ENCODE measurements at places on chromosomes 16 and 17.

DNA sequence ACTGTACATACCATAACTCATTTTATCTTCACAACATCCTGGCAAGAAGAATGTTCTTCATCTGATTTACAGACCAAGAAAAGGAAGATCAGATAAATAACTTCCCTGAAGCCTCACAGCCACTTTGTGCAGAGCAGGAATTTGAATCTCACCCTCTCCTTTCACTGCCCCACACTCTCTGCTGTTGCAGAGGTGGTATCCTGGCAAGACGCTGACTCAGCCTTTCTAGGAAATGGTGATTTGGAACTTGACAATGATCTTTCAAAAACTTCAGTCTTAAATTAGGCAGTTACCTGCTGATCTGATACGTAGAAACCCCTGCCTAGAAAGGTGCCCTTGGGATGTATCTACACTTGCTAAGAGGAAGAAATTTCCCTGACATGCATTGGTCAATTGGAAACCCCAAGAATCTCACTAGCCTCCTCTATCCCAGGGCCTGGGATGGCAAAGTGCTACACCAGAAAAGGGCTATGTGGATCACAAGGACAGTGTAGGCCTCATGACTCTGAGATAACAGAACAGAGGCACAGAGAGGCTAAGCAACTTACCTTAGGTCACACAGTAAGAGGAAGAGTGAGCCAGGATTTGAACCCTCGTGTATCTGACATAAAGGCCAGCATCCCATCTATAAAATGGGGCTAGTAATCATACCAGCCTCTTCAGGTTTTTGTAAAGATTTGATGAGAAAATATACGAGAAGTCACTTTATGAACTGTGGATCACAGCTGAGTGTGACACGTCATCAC lies 17.9 kb downstream of the FBXO39 start:
- DNase-seq, result no peak

- DNase-seq, result no peak
Measured at GRCh38 chr16:77833921-77834634, 45.7 kb downstream of the VAT1L start.

DNA sequence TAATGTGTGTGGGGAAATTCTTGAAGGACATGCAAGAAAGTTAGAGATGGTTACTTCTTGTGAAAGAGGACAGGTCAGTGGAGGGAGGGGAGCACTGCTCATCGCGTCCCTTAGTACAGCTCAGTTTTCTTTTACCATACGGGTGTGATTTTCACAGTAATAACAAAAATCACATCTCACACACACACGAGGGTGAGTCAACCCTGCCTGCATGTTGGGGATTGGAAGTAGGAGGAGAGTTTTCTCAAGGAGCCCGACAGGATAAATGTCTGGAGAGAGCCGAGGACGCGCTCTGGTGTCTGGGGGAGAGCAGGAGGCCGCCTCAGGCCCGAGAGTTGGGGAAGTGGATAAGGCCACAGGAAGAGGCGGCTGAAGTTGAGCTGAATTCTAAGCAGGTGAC lies 16.4 kb downstream of the PLCD3 start:
- DNase-seq, result no peak

- DNase-seq, result no peak
Measured at GRCh38 chr16:87542531-87543102, 49.8 kb upstream of the ZCCHC14 start.

DNA sequence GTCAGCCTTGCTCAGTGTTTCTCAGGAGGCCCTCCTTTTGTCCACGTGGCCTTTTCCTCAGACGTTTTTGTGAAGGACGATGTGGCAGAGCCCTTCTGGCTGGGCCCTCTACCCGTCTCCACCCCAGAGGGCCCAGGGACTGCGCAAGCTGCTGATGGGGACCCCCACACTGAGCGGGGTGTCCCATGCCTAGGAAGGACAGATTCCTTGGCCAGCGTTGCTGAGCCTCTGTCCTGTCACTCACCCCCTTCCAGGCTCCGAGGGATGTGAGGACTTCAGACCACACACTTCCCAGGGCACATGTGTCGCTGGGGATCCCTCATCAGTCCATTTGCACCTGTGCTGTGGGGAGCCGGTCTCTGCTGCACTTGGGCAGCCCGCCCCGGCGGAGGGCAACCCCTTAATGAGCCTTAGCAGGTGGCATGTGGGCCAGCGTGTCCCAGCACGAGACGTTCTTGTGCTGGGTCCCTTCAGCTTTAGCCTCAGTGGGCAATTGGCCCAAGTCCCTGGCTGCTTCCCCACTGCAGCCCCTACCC lies 48.3 kb downstream of the NT5M start:
- DNase-seq, result no peak

DNA sequence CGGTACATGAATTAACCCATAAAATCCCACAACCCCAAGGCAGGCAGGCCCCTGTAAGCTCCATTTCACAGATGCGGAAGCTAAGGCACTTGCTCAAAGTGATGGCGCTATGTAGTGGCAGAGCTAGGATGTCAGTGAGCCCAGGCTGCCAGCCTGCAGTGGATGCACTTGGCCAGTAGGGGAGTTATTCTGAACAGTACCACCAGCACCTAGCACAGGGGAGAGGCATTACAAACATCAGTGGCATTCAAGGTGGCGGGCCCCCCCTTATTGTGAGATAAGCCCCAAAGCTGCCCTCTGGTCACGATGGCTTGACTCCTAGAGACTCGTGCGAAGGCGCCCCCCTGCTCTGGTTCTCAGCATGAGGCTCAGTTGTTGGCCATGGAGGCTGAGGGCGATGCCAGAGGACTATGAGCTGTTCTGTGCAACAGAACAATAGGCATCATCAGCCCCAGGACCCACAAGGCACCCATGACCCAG lies 33.8 kb downstream of the GTF3C1 start:
- DNase-seq, result peak; percentile 8

- peak; percentile 27 for DNase-seq
Measured at GRCh38 chr17:38730526-38731379, 612 bp downstream of the CISD3 start.

DNA sequence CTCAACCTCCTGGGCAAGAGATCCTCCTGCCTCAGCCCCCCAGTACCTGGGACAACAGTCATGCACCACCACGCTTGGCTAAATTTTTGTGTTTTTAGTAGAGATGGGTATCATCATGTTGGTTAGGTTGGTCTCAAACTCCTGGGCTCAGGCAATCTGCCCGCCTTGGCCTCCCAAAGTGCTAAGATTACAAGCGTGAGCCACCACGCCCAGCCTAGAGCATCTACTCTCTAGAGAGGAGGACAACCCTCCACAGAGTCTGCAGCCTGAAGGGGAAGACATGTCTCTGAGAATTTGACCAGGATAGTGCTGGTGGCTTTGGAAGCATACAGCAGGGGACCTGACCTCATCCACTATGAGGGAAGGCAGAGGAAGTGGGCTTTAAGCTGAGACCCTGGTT lies 4.7 kb upstream of the GRB2 start:
- DNase-seq, result no peak

GRCh38 chr16:72646615-72647014 lies 401.3 kb downstream of the ZFHX3 start:
- no peak for DNase-seq

DNA sequence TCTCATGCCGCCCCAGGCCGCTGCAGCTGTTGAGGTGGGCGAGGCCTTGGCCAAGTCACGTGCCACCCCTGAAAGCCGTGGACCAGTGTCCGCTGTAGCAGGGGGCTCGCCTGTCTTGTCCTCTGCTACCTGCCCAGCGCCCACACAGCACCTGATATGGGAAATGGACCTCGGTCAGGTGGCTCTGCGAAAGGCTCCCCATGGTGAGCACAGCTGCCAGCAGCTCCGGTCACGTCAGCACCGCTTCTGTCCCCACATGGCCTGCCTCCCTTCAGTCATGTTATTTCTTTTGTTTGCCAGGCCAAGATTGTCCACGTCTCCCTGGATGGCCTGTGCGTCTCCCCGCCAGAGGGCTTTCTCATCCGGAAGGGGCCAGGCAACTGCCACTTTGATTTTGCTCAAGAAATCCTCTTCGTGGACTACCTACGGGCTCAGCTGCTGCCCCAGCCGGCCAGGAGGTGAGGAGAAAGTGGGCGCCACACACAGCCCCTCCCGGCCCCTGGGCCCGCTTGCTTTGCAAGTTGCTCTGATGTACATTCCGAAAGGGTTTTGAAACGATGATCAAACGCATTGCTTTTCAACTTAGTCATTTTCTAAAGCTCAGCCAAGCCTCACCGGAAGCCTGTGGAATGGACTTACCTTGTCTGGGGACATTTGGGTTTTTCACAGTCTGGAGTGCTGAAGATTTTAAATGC lies 219.8 kb downstream of the KATNIP start:
- DNase-seq, result no peak

DNA sequence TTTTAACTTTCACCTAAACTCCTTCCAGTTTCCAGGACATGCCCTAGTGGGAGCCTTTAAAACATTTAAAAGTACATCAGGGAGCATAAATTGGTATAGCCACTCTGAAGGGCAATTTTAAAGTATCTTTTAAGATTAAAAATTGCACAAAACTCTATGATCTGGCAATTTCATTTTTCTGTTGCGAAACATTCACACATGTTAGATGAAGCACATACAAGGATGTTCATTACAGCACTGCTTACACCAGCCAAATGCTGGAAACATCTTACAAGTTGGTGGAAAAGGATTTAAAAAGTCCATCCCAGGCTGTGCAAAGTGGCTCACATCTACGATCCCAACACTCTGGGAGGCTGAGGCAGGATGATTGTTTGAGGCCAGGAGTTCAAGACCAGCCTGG lies 26.4 kb upstream of the LONP2 start:
- no peak for DNase-seq

- DNase-seq, result no peak
Measured at GRCh38 chr17:61128661-61129115, 271.0 kb upstream of the TBX2 start.

DNA sequence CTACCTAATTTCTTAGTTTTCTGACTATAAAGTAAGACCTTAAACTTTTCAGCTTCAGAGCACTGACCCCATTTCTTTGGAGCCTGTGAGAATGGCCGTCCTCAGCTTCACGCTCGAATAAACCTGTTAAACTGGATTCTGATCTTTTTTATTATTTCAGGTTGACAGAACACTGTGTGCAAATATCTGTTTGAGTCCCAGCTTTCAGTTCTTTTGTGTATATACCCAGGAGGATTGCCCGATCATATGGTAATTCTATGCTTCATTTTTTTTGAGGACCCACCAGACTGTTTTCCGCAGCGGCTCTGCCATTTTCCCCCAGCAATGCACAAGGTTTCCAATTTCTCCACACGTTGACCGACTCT lies 19.8 kb upstream of the KCNH6 start:
- DNase-seq, result no peak

DNA sequence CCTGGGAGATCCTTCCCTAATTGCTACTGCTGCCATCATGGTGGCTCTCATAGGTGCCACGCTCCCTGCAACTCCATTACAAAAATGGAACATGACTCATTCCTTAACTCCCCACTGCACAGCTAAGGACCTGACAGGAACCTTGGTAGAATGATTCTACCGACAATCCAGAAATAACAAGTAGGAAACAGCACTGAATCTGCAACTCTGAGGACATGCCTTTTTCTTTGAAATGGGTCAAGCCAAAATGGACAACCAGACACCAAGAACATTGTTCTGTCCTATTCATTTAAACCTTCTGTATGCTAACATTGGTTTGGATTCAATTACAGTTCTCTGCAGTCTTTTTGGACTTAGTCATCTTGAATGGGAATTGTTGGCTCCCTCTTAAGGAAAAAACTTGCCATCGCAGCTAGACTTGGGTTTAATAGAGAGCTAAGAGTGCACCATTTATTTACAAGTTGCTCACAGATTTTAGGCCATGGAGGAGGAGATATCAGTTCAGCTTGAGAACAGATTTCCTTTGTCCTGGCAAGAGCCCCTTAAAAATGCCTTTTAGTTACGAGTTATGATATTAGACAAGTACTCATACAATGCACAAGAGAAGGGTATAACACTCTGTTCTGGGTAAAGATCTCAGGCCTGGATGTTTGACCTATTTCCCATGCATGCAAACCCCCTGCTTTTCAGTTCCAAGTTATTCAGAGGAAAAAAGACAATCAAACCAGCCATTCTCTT lies 20.9 kb upstream of the NSRP1 start:
- DNase-seq, result peak; percentile 43

GRCh38 chr16:15644267-15644961 lies 1.5 kb upstream of the MARF1 start:
- DNase-seq, result peak; percentile 36

DNA sequence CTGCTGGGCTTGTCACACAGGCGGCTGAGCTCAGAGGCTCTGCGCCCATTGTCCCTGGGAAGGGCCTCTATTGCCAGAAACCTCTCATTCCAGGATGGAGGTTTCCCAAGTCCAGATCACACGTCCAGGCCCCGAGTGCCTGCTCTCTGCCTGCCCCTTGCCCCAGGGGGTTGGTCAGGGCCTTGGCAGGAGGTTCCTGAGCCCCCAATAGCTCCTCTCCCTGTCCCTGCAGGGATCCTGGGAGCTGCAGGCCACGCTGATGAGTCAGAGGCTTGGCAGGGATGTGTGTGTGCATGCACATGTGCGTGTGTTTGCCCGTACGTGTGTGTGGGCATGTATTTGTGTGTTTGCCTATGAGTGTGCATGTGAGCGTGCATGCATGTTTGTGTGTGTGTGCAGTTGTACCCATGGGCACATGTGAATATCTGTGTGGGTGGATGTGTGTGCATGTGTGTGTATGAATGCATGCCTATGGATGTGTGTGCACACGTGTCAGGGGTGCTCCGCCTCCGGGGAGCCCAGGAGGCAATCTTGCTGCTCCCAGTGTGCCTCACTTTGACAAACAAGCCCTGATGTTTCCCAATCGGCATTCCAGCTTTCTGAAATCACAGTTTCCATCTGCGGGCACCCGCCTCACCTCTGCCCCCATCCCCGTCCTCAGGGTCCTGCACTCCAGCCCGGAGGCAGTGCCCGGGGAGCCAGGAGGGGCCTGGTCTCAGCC lies 98.4 kb upstream of the GSE1 start:
- DNase-seq, result no peak

DNA sequence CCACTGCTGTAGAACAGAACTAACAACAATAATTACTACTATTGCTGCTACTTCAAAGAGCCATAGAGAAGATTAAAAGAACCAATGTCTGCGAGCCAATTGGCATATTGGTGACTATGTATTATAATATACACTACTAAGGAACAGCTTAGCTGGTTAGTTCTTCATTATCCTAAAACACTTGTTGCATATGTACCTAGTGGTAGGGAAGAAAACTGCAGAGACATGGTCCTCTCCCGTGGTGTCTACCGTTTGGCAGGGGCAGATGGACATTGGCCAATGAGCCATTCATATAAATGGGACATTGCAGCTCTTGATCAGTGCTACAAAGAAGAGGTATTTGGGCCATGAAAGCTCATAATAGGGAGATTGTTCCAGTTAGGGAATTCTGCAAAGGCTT lies 46.4 kb upstream of the CLEC3A start:
- no peak for DNase-seq

- DNase-seq, result no peak
Measured at GRCh38 chr17:65677932-65678331, 116.5 kb upstream of the AXIN2 start.

DNA sequence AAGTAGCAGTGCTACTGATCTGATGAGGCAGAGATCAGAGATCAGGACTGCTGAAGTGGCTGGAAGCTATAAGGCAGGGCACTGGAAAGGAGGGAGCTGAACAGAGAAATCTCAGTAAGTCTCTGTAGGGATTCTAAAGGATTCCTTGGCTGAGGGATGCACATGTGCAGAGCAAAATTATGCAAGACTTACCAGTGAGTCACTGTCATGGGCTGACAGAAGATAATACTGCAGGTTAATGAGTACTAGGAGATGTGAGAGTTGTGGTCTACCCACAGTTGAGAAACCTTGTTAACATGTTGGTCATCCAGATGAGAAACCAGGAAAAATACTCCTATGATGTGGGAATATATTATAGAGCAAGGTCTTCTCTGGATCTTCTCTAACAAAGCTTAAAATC lies 378.1 kb downstream of the HAPSTR1 start:
- DNase-seq, result no peak
